ENCODE measurements at places on chromosomes 7 and 10. TPM values are rescaled to one million over a fixed set of nuclear protein-coding genes. Genes with fewer than 3 reads are reported as not detected.

DNA sequence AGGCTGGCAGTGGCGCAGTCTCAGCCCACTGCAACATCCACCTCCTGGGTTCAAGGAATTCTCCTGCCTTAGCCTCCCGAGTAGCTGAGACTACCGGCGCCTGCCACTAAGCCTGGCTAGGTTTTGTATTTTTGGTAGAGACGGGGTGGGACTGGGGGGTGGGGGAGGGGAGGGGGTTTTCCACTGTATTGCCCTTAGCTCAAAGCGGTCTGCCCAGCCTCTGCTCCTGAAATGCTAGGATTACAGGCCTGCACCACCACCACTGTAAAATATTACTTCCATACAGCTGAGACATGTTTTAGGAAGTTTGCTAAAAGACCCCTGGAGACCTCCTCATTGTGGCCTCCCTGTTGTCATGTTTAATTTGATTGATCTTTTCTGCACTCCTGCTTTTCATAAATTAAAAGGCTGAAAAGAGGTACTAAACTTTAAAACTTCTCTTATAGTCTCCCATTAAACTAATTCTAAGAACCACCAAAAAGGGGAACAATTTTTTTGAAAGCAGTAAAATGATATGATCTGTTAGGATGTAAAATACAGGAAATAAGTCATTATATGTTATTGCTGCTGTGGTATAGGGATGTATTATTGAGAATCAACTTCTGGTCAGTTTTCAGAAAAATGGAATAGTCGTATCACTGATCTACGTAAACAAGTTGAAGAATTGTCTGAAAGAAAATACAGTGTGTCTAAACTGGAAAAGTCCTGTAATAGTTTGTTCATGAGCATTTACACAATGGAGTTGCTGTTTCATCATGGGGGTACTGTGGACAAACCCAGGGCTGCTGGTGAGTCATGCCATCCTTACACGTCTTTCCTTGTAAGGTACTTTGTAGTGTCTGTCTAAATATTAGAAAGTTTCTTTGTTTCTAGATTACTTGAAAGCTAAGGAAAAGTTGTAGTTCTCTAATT is 72.9 kb upstream of the TMEM248 start:
- peaks cover 6% of the 10 kb centered on the region for H3K4me1 ChIP-seq
- no peak for DNase-seq
- H3K27me3 ChIP-seq: no peaks in the 10 kb centered on the region
- H3K36me3 ChIP-seq: no peaks in the 10 kb centered on the region

DNA sequence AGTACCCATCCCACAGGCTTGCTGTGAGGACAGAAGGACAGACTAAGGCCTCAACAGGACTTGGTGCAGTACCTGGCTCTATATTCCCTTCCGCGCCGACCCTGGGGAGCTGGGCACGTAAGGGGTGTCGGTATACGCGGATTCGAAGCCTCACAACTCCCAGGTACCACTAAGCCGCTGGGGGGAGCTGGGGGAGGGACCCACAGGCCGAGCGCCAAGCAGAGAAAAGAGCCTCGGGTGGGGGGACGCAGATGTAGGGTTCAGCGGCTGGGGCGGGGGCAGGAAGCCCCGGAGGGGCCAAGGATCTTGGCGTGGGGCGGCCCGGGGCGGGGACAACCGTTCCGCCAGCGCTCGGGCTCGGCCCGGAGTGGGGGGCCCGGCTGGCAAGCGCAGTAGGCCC is 126.4 kb upstream of the ZNF746 start:
- peaks cover 10% of the 10 kb centered on the region for H3K4me1 ChIP-seq
- DNase-seq: peak; percentile 30
- no peaks in the 10 kb centered on the region for H3K27me3 ChIP-seq
- peak overlapping the region; percentile 99 for H3K4me3 ChIP-seq
- peaks cover 23% of the 10 kb centered on the region for H3K36me3 ChIP-seq

- DNase-seq: no peak
- no peak overlapping the region for H3K27ac ChIP-seq
- H3K4me1 ChIP-seq: no peaks in the 10 kb centered on the region
Observed at GRCh38 chr10:131970946-131971345, 10.8 kb downstream of the BNIP3 start.

- DNase-seq: peak; percentile 74
- no peak overlapping the region for H3K27ac ChIP-seq
- H3K4me3 ChIP-seq: no peak overlapping the region
- peaks cover 9% of the 10 kb centered on the region for H3K27me3 ChIP-seq
- no peaks in the 10 kb centered on the region for H3K36me3 ChIP-seq
Observed at GRCh38 chr10:103491729-103492364, 1.7 kb upstream of the NEURL1 start.

DNA sequence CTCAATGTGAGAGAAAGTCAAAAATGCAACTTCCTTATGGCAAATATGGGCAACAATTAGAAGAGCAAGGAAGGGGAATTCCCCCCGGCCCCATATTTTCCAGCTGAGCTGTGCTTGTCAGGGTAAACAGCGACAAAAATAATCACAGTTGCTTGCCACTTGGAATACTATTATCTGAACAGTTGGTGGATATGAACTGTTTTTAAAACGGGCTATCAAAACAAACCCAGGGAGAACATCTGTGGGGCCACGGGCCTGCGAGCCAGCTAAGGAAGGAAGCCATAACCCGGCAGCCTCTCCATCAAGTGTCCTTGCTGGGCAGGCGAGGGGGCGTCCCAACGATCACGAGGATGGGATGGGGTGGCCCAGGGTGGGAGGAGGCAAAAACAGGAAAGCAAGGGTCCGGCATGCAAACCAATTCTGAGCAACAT is 228.4 kb downstream of the ARHGAP12 start:
- peak overlapping the region; percentile 90 for H3K27ac ChIP-seq
- no peaks in the 10 kb centered on the region for H3K36me3 ChIP-seq
- no peaks in the 10 kb centered on the region for H3K27me3 ChIP-seq
- H3K4me3 ChIP-seq: no peak overlapping the region

DNA sequence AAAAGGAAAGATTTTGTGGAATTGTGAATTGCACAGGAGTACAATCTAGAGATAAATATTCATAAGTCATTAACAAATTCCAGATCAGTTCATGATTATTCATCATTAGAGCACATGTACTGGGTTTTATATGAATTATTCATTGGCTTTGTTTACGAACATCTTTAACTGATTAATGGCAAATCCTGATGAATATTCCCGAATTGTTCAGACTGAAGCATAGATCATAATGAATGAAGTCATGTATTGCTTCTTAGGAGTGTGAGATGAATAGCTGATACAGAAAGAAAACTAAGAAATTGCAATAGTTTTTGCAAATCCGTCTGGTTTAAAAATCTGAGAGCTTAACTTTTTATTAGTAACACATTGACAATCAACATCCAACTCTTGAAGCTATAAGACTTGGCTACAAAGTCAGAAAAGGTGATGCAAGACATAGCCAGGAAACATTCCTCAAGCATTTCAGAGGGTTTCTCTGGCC is 183.6 kb upstream of the DGKB start:
- no peaks in the 10 kb centered on the region for H3K27me3 ChIP-seq
- no peak for DNase-seq
- no peak overlapping the region for H3K4me3 ChIP-seq
- no peaks in the 10 kb centered on the region for H3K4me1 ChIP-seq

- H3K27me3 ChIP-seq: no peaks in the 10 kb centered on the region
- H3K27ac ChIP-seq: no peak overlapping the region
- H3K4me3 ChIP-seq: no peak overlapping the region
- H3K4me1 ChIP-seq: peaks cover 27% of the 10 kb centered on the region
Observed at GRCh38 chr10:119896061-119896655, 3.6 kb downstream of the SEC23IP start.

DNA sequence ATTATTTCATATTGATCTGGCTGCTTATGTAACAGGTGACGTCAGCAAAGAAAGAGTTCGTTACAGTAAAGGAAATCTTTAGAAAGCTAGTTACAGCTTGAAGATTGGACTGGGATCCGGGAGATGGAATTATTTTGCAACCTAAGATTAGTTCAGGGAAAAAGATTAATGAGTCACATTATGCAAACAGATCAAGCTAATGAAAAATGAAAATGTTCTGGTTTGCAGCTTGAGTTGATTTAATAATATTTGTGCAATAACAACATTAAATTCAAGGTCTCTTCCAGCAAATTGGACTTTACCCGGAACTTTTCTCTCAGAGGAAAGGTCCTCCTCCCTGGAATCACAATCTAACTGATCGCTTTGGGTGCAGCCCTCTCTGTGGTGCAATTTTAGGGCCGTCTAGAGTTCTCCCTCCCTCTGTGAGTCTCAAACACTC is 119.5 kb downstream of the OTUD1 start:
- no peaks in the 10 kb centered on the region for H3K36me3 ChIP-seq
- no peaks in the 10 kb centered on the region for H3K4me1 ChIP-seq
- no peak for DNase-seq
- no peak overlapping the region for H3K27ac ChIP-seq

Gene ZNF239
- 7.5 TPM for total RNA-seq

Gene DENND2A
- total RNA-seq: 9.4 TPM

Gene TMEM236
- total RNA-seq: 1.9 TPM

All from adrenal gland (tissue), 19 donors.